ENCODE measurements at places on chromosomes 11 and 22.

DNA sequence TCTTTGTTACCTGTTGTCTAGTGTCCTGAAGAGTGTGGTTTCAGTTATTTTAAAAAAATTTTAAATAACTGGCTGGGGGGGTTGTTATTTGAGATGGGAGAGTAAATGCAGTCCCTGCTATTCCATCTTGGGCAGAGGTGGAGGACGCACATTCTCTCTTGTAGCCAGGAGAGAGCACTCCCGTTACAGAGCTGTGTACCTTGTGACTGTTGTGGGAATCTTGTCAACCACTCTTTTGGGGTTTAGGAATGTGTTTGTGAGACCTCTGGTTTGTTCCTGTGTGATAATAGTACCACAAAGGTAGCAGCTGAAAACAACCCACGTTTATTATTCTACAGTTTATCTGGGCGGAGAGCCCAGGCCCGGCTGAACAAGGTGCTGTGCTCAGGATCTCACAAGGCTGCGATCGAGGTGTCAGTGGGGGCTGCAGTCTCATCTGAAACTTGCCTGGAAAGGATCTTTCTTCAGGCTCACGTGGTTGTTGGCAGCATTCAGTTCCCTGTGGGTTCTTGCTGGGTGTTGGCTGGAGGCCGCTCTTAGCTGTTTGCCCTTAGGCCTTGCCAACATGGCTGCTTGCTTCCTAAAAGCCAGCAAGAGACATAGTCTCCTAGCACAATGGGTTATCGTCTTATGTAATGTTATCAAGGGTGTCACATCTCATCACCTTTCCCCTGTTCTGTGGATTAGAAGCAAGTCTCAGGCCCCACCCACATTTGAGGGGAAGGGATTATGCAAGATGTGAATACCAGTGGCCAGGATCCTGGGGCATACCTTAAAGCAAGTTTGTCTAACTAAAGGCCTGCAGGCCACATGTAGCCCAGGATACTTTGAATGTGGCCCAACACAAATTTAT lies 20.6 kb downstream of the IGHMBP2 start:
- no peak for DNase-seq

GRCh38 chr11:125376117-125376516 lies 119.9 kb downstream of the FEZ1 start:
- DNase-seq, result no peak

GRCh38 chr11:64444838-64445441 lies 86.0 kb downstream of the RPS6KA4 start:
- DNase-seq, result no peak

DNA sequence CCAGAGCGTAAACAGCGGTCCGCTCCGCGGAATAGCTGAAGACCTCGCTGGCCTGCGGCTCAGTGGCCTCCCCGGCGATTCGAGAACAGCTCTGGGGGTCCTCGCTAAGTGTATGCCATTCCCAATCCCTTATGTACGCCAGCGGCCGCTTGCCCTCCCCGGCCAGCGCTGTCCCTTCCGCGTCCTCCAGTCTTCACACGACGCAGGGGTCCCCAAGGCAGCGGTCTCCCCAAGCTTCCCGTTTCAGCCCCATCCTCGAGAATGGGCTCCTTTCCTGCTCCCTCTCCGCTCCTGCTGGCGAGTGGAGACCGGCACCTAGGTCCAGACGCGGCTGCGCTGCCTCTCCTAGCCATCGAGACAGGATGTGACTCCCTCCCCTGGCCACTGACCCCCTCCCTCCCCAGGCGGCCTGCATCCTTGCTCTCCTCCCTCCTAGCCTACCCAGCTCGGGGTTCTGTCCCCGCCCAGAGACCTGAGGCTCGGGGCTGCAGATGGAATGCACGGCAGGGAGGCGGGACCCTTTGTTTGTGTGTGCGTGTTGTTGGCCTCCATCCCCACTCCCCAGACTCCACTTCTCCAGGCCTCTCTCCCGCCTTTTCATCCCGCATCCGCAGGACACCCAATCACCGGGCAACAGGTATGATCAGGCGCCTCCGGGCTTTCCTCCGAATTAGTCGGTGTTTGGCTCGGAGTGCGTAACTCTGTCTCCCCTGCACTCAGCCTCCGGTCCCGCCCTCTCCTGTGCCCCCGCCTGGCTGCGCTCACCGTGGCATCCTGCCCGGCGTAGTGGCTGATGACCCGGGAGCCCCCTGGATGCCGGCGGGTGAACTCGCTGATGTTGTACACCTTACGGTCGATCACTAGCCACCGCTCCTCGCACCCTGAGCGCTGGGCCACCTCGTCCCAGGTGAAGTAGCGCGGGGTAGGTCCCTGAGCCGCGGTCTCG lies 740 bp downstream of the FADS1 start:
- no peak for DNase-seq

DNA sequence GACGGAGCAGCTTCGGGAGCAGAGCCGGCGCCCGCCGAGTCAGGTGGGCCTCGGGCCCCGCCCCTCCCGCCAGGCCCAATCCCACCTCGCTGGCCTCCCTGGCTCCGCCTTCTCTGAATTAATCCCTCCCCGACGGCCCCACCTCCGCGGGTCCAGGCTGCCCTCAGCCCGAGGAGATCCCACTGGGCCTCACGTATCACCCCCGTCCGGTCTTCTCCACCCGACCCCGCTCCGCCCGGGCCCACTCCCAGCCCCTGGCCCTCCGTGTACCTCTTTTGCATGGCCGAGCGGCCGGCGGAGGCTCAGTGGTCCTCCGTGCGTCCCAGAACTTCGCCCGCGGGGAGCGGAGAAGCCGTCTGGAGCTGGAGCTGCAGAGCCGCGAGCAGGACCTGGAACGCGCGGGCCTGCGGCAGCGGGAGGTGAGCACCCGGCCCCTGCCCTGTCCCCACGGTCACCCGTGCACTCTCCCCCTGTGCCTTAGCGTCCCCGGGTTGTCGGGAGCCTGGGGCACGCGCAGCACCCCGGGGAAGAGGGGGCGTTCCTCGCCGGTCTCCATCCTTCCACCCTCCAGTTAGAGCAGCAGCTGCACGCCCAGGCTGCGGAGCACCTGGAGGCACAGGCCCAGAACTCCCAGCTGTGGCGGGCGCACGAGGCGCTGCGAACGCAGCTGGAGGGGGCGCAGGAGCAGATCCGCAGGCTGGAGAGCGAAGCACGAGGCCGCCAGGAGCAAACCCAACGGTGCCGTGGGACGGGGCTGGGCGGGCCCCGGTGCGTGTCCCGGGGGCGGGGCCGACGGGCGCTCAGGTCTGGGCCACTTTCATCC lies 2.2 kb upstream of the CD151 start:
- no peak for DNase-seq

GRCh38 chr11:34366522-34366921 lies 8.7 kb upstream of the ABTB2 start:
- no peak for DNase-seq

DNA sequence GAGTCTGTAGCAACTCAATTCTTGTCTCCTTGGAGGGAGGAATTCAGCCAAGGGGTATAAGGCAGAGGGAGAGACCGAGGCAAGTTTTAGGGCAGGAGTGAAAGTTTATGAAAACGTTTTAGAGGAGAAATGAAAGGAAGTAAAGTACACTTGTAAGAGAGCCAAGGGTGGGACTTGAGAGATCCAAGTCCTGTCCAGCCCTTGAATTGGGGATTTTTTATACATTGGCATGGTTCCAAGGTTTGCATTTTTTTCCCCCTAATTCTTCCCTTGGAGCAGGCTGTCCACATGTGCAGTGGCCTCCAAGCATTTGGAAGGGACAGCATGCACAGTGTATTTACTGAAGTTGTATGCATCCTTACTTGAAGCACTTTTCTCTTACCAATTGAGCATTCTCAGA lies 192.1 kb downstream of the LUZP2 start:
- DNase-seq, result no peak

DNA sequence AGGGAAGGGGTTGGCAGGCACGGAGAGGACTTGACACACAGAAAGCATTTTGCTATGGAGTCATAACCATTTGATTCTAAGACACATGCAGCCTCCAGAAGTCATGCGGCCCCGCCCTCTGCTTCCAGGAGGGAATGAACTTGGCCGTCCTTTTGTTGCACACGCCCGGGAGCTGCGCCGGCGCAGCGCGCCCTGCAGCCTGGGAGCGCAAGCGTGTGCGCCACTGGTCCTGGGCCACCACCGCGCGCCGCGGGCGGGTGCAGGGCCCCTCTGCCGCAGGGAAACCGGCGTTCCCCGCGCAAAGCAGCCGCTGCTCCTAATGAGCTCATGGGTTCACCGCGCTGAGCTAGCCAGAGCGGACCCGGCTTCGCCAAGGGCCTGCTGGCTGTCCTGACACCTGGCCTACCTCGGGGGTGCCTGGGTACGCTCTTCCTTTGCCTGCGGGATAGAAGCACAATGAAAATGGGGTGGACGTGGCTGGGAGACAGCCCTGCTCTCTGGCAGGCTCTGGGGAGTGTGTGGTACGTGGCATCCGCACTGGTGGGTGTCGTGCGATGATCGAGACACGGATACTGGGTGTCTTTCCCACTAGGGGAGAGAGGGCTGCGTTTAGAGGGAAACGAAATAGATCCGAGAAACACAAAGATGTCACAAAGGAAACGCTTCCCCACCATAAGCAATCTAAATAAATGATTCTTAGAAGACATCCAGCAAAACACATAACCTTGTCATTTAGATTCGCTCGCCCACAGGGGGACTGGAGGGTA lies 669 bp downstream of the MICAL3 start:
- peak; percentile 63 for DNase-seq

GRCh38 chr11:28400331-28401100 lies 292.3 kb downstream of the METTL15 start:
- no peak for DNase-seq

DNA sequence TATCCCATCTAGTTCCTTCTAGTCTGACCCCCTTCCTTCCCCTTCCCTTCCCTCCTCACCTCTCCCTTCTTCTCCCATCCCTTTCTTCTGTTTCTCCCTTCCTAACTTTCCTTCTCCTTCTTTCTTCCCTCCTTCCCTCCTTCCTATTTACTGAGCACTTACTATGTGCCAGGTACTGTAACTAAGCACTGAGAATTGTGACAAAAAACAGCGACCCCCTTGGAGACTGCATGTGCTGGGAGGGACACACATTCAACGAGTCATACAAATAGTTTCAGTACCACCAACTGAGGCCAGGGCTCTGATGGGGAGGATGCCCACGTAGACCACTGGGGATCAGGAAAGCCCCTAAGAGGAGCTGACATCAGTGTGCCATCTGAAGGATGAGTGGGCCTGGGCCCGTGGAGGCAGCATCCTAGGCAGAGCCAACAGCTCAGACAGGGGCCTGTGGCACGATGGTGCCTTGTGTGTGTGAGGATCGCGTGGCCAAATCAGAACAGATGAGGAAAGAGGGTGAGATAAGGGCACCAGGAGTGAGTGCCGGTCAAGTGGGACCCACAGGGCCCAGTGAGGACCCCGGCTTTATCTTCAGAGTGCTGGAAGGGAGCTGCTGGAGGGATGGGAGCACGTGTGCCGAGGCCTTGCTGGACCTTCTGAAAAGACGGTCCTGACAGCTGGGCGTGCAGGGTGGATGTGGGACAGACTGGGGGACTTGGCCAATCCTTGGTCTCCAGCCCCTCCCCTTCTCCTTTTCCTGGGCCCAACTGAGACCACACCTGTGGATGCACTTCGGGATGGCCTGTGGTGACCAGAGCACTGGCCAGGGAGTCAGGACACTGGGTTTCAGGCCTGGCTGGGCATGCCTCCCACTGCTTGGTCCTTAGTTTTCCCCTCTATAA lies 38.4 kb upstream of the CRYBB3 start:
- no peak for DNase-seq

GRCh38 chr11:121543836-121544380 lies 91.1 kb upstream of the SORL1-AS1 start:
- no peak for DNase-seq

DNA sequence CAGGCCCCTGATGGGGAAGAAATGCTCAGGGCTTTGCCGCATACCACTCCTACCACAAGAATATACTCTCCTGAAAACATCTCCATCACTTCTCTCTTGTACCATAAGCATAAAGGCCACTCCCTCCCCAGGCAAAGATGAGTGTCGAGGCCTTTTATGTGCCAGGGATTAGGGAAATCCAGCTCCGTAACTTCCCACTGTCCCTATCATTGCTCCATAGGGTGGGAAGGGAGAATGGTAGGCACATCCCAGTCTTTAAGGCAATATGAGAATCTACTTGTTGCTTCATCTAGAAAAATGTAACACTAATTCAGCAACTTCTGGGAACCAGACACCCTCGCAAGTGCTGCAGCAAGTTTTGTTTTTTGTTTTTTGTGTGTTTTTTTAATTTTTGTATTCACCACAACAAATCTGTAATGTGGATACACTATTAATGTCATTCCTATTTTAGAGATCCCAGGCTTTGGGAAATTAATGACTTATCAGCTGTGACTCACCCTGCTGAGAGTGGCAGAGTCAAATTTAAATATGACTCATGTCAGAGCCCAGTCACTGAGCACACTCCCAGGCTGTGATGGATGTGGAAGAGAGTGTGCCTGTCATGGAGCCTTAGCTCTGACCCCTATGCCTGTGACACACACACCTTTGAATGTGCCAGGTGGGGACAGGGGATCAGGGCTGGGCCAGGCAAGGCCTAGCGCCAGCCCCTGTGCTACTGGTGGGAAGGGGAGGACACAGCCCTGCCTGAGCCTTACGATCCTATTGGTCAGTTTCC lies 23.4 kb downstream of the PANX1 start:
- peak; percentile 59 for DNase-seq

- peak; percentile 44 for DNase-seq
Observed at GRCh38 chr11:45105233-45105983, 41.0 kb upstream of the PRDM11 start.

DNA sequence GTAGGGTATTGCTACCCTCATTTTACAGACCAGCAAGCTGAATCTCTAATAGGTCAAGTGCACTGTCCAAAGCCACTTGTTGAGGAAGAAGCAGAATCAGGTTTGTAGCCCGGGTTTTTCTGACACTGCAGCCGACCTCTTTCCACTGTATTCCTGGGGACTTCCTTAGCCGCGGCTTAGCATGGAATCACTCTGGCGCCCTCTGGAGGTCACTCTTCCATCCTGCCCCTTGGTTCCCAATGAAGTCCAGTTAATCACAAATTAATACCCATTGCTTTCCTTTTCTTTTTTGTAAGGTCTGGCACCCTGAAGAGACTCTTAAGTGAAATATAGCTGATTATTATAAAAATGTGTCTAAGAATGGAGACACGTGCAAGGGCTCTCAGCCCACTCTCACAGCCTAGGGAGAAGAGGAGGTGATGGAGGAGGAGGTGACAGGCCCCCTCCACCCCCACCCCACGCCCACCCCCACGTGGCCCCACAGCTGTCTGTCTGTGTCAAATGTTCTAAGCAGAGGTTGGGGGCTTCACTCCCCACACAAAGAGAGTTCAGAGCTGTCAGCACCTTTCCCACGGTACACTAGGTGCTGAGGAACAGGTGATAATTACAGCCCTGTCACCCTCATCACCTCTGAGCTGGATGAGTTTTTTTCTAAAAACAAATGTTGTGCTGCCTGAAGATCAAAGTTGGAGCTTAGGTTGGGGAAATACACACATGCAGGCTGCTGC lies 57.7 kb upstream of the DRD2 start:
- DNase-seq, result peak; percentile 29

All from amniotic stem cell (primary cell).